ENCODE measurements at places on chromosomes 1 and 21. TPM values are rescaled to one million over a fixed set of nuclear protein-coding genes. Genes with fewer than 3 reads are reported as not detected.

The RAD54L gene
- 0.27 TPM for total RNA-seq

The TMEM61 gene
- not detected for total RNA-seq

The DIO1 gene
- total RNA-seq = 219 TPM

The RSBN1 gene
- 23.7 TPM for total RNA-seq

GRCh38 chr1:84885469-84885868 lies 7.5 kb downstream of the LPAR3 start:
- DNase-seq = no peak

DNA sequence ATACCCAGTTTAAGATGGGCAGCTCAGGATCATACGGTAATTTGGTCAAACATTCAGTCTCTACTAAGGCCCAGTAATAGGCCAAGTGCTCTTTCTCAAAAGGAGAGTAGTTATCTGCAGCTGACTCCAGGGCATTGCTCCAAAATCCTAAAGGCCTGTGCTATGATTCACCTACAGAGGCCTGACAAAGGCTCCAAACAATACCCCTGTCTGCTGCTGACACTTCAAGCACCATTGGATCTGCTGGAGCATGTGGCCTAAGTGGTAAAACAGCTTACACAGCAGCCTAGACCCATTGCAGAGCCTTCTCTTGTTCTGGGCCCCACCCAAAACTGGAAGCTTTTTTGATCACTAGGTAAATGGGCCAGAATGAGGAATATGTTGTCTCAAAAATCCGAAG lies 22.8 kb downstream of the SLAMF7 start:
- DNase-seq = no peak

The SPATA21 gene
- not detected for total RNA-seq

The PCNX2 gene
- 14.5 TPM for total RNA-seq

GRCh38 chr1:15408890-15409387 lies 749 bp upstream of the EFHD2 start:
- DNase-seq = no peak

GRCh38 chr1:71166178-71167173 lies 85.6 kb upstream of the ZRANB2 start:
- no peak for DNase-seq

DNA sequence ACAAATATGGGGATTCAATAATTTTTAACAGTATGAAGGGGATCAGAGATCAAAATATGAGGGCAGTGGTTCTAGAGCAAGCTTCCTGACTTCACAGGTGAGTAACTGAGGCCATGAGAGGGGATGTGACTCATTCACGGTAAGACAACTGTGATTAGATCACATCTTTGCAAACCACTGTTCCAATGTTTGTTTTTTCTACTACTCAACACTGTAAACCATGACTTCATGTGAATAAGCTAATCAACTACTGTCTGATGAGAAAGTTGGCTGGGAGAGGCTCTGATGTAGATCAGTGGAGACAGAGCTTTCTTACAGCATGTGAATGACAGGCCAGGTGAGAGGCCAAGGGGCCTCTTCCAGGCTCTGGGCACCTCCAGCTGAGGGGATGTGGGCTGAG lies 84.7 kb downstream of the BRINP2 start:
- peak; percentile 32 for DNase-seq

GRCh38 chr1:41598325-41598724 lies 113.8 kb upstream of the EDN2 start:
- DNase-seq = no peak

DNA sequence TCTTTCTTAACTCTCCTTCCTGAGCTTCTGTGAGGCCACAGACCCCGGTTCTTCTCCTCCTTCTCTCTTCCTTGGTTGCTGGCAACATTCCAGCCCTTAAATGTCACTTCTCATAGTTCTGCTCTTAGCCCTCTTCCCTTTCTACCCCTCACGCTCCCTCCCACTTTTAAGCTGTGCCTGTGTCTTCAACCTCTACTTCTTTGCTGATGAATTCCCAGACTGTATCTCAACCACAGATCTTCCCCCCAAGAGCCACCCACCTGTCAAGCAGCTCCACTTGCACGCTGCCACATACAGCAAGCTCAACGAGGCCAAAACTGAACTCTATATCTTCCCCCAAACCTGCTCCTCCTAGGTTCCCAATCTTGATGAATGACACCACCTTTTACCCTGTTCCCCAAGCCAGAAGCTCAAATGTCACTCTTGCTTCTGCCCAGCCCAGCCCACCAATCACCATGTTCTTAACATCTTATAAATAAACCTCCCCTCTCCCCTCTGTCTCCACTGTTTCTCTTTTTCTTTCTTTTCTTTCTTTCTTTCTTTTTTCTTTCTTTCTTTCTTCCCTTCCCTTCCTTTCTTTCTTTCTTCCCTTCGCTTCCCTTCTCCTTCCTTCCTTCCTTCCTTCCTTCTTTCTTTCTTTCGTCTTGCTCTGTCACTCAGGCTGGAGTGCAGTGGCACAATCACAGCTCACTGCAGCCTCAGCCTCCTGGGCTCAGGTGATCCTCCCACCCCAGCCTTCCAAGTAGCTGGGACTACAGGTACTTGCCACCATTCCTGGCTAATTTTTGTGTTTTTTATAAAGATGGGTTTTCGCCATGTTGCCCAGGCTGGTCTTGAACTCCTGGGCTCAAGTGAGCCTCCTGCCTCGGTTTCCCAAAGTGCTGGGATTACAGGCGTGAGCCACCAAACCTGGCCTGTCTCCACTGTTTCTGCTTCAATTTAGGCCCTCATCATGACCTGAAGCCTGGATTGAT lies 19.8 kb upstream of the PTP4A2 start:
- DNase-seq = no peak

GRCh38 chr1:35577071-35577998 lies 4.2 kb downstream of the TFAP2E start:
- peak; percentile 53 for DNase-seq

The ZNF436 gene
- total RNA-seq = 29.8 TPM

The RAB29 gene
- total RNA-seq = 52.4 TPM

DNA sequence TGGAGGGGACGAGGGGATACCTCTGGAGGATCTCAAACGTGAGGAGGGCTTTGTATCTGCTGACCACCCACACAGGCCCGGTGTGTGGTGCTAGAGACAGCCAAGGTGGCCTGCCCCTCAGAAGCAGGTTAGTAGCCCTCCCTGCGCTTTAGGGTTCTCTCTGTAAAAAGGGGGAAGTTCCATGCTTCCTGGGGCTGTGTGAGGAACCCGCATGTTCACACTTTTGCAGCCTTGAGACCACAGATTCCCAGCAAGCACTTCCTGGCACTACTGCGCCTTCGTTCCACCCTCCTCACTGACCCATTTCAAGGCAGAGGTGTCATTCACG lies 7.9 kb upstream of the GUCA2B start:
- no peak for DNase-seq

The EXOSC10 gene
- total RNA-seq = 60.3 TPM

DNA sequence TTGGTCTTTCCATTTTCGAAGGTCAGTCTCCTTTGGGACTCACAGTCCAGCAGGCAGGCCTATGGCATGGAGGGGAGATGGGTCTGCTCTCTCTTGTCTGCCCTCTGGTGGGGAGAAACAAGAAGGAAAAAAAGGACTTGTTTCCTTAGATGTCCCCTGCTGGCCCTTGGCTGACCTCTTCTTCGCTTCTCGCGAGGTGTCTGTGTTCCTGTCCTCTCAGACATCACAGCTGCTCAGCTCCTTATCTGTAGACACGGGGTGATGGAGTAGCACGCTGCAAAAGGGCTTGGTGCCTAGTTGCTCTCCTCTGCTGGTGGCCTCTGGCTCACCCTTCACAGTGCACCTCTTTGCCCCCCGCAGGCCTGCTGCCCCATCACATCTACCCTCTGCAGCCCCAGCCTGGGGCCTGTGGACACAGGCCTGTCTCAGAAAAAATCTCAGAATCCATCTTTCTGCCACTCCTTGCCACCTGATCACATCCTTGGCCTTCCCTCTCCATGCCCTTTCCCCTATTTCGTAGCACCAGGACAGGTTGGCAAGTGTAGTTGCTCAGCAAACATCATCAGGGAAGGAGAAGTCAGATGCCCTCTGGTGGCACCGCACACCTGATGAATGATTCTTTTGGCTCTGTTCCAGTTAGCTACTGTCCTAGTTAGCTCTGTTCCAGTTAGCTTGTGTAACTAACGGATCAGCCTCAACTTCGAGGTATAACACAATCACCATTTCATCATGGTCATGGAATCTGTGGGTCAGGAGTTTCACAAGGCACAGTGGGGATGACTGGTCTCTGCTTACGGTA lies 18.7 kb upstream of the AK2 start:
- peak; percentile 75 for DNase-seq

DNA sequence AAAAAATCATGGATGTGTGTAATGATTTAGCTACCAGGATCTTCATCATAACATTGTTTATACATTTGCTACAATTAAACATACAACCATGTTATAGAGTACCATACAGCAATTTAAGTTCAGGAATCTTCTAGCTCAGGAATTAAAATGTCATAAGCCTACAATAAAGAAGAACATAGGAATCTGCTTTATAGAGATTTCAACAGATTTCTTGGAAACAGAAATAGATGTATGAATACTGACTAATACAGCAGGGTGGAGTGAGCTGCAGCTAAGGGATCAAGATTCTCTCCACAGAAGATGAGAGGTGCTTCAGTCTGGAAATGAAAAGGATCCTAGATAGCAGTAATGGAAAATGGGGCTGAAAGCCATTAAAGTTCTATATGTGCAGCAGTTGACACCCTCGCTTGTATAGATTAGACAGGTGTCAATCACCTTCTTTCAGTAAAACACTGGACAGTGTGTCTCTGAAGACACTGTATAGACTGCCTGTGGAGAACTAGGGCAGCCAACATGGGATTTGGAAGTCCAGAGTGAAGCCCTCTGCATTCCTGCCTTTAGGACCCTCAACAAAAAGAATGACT lies 73.9 kb downstream of the DNTTIP2 start:
- DNase-seq = no peak

- DNase-seq = no peak
These were observed 13.4 kb upstream of the MUTYH start for GRCh38 chr1:45353685-45354084.

The DPYD gene
- 54.0 TPM for total RNA-seq

DNA sequence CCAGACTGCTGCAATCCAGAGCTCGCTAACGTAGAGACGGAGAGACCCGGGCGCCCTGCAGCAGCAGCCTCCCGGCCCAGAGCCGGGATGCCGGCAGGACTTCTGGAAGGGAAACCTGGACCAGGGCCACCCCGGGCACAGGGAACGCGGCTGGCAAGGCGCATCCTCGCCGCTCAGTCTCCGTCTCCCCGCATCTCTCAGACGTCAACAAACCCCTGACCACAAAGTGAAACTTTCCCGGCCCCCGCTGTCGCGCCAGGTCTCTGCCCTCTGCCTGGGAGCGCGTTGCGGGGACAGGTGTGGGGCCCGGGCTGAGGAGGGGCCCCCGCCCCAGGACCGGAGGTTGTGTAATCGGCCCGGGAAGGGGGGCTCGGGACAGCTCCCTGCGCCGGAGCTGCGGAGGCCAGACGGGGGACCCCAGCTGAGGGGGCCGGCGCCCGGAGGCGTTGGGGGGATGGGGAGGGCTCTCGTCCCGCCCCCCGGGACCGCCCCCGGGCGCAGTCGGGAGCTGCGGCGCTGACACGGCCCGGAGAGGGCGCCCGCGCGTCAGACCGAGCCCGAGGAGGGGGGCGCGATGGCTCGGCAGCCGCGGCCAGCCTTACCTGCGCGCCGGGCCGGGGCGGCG lies 116.6 kb upstream of the HIVEP3 start:
- peak; percentile 75 for DNase-seq

DNA sequence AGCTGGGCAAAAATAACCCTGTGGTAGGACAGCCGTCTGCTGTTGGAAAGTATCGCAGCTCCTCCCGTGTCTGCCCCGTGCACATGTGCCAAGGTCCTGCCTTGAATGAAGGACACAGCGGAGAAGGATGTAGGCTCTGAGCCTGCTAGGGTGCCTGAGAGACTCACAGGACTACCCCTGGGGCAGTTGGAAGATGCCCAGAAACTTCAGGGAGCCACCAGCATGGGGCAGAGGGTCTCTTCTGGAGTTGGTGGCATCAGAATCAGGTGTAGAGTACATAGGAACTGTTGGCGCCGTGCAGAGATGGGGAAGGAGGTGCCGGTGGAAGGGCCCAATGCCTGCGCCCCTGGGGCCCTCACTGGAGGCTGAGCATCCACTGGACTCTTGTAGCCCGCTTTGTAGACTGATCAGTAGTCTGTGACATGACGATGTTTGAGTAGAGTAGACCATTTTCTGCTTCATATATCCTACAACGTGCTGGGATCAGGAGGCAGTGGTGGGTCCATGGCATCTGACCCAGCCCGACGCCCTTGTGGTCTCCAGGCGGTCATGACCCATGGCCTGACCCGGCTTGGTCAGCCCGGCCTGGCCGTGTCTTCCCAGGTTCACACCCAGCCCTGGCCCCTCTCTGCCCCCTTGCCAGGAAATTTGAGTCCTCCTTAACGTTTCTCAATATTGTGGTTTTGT lies 5.3 kb upstream of the C1orf174 start:
- no peak for DNase-seq

GRCh38 chr1:239456788-239457187 lies 70.4 kb downstream of the CHRM3 start:
- DNase-seq = no peak

DNA sequence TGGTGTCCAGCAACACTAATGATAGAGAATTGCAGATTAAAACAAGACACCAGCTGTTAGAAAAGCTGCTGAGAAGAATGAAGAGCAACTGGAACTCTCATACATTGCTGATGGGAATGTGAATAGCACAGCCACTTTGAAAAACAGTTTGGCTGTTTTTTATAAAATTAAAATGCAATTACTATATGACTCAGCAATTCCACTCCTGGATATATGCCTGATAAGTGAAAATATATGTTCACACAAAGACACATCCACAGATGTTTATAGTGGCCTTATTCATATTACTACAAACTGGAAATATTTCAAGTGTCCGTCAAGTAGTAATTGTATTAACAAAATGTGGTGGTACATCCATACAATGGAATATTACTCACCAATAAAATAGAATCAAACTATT lies 99.7 kb upstream of the HAO2 start:
- DNase-seq = no peak
